Left forelimb (tissue), 1 donor: ENCODE measurements at places on chromosomes 1 and 21.

GRCh38 chr1:75373542-75374159 is 237.3 kb downstream of the SLC44A5 start:
- DNase-seq, result no peak

GRCh38 chr1:199449221-199449620 is 578.3 kb upstream of the NR5A2 start:
- no peak for DNase-seq

DNA sequence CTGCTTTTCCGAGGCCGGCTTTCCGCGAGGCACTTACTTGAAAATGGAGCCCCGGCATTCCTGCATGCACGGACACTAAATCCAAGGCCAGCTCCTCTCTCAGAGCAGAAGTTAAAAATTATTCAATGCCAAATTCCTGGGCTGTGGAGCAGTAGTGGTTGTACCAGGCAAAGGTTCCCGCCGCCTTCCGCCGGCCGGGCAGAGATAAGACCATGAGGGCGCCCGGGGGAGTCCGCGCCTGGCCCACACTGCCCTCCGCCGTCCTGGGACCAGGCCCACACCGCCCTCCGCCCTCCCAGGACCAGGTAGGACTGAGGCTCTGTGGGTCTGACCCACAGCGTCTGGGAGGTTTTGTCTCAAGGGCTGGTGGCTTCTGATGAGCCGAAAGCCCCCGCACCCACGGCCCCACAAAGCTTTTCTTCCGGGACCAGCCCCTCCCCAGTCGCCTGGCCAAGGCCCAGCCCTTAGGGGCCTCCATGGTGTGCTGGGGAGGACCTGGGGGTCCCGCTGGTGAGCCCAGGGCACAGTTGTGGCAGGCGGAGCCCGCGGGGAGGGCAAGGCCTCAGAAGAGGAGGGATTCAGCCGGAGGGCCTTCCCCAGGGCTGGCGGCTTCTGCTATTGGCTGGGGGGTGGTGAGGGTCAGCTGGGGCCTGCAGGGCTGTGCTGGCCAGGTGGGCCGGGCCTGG is 12.7 kb upstream of the C1orf159 start:
- DNase-seq, result no peak

DNA sequence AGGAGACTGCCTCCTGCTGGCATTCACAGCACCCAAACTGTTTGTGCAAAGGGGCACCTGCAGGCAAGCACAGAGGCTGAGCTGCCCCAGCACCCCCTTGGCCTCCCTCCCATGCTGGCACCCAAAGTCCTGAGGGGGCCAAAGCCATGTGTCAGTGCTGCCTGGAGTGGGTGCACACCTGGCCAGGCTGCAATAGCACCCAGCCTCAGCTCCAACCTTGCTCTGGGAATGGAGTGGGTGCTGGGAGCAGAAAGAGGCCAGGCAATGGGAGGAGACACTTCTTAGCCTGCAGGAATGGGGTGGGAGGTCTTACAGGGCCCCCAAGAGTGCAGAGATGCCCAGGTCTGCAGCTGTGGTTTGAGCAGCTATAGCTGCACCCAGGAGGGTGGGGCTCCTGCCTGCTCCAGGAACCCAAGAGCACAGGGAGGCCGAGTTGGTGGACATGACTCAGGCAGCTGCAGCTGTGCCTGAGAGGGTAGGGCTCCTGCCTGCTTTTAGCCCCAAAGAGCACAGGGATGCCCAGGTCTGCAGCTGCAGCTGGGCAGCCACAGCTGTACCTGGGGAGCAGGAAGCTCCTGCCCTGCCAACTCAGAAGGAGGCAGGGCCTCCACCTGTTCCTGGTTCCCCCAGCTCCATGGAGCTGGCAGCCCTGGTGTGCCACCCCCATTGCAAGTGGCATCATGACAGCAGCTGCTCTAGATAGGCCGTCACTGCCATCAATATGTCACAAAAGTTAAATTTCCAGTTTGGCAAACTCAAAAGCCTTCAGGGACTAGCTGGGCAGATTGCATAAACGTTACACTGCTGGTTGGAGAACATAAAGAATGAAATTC is 5.3 kb upstream of the CHD1L start:
- DNase-seq, result no peak

DNA sequence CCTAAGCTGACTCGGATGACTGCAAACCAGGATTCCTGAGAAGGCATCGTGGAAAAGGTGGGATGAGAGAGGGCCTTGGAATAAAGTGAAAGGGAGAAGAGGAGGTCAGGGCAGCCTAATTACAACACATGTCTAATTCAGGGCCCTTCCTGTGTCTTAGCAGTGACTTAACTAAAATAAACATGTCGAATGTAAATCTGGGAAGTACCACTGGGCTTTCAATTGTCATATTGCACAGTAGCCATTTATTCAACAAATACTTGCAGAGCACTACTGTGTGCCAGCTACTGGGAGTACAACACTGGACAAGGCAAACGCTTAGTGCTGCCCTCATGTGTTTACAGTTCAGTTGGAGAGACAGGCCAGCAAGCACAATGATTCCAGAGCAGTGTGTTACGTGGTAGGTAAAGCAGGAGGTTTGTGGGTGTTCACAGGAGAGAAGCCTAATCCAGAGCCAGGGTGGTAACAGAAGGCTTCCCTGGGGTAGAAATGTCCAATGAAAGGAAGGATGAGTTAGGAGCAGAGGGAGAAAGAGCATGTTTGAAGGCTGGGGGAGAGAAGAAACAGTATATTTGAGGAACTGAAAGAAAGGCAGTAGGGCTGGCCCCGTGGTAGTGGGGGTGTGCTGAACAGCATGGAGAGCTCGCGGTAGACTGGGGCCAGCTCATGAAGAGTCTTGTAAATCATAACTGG is 38.0 kb upstream of the RASAL2 start:
- no peak for DNase-seq

DNA sequence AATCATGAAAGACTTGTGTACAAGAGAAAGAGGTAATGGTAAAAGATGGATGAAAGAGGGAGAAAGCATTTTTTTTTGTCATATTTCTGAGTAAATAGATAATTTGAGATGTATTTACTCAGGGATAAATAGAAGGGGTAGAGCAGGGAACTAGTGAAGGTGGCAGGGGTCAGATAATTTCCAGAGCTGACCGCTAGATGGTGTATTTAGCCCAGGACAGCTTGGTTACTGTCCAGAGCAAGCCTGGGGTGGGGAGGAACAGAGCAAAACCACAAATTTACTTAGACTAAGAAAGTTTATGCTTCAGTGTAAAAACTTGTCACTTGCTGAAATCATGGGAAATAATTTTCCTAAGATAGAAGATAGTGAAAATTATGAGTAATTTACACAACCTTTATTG is 91.5 kb downstream of the XCL2 start:
- no peak for DNase-seq

DNA sequence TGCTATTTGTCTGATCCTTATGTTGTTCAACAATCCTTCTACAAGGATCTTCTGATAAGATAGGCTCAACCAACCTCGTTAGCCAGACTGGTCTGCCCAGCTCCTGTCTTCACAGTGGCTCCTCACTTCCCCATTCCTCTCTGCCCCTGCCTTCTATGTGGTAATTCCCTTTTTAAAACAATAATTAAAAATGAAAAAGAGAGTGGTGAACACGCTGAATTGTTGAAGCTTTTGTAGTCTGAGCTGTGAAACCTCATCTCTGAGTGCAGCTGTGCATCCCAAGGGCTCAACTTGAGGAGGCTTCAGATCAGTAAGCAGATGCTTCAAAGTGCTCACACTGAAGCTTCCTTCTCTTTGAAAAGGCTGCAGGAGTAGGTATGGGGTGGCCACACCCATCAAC is 70.7 kb upstream of the JUN start:
- DNase-seq, result no peak
